ENCODE measurements at places on chromosomes 13 and 19.

- DNase-seq = no peak
Measured at GRCh38 chr19:51341976-51342580, at the start of gene VSIG10L. TSS of gene VSIG10L (minus strand) at chr19:51342139. CDS start at chr19:51342124, 15 bp downstream.

DNA sequence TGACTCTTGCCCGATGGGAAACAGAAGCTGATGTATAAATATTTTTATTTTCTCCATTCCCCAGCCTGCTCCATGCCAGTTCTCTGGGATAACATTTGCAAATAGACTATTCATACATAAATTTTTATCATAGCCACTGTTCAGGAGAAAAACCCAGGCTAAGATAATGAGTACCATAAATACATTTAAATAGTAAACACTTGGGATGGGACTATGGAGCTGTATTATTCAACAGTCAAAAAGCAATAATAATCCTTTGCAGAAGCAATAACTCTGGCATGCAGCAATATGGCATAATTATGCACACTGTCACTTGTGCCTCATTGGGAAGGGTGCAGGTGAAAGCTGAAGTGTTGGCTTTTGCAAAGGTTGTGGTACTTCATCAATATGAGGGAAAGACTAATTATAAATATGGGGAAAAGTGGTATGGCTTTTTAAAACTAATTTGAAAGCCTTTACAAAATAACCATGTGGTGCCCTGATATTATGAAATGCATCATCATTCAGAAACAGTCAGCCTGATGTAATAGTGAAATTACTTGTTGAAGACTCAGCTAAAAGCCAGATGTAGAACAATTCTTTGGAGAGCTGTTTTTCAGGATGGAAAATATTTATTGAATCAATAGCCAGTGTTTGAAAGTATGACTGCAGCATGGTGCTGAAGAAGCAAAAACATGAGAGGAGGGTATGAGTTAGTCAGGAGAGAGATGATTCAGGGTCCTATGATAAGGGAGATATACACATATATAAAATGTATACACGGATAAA lies 2476.7 kb downstream of the PCDH9 start:
- DNase-seq = no peak

DNA sequence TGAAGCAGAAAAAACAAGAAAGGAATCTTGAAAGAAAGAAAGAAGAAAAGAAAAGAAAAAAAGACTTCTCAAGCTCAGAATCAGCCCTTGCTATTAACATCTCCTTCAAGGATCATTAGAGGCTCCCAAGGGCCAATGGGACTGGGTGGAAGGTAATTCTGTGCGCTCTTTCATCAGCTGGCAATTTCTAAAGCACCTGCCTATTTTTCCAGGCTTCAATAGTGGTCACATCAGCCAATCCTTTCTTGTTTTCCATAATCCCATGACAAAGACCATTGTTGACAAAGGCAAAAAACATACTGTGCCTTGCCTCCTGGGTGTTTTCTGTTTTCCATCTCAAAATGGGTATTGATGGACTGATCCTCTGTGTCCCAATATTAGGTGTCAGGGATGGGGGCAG lies 88.2 kb upstream of the TSC22D1 start:
- no peak for DNase-seq

GRCh38 chr13:110005563-110005962 lies 219.2 kb upstream of the IRS2 start:
- DNase-seq = no peak

GRCh38 chr19:7924651-7925170 lies 1.2 kb downstream of the CTXN1 start:
- no peak for DNase-seq

DNA sequence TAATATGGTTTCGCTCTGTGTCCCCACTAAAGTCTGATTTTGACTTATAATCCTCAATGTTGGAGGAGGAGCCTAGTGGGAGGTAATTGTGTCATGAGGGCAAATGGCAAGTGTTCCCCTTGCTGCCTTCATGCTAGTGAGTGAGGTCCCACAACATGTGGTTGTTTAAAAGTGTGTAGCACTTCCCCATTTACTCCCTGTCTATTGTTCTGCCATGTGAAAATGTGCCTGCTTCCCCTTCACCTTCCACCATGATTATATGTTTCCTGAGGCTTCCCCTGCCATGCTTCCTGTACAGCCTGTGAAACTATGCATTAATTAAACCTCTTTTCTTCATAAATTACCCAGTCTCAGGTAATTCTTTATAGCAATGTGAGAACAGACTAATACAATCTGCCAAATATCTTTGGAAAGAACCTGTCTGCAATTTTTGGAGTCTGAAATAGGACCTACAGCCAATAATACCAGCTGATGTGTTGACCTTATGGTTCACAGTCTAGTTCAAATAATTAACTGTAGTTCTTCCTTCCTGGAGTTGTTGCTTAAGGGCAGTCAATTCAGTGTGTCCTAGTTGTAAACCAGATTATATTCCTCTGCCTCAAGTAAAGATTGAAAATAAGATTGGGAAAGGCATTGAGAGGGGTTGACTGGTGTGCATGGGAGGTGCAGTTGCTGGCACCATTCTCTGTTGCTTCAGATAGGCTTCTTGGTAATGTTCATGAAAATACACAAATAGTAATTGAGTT lies 1442.9 kb downstream of the SLITRK1 start:
- DNase-seq = no peak

GRCh38 chr13:30154931-30155330 lies 152.4 kb downstream of the KATNAL1 start:
- DNase-seq = no peak

DNA sequence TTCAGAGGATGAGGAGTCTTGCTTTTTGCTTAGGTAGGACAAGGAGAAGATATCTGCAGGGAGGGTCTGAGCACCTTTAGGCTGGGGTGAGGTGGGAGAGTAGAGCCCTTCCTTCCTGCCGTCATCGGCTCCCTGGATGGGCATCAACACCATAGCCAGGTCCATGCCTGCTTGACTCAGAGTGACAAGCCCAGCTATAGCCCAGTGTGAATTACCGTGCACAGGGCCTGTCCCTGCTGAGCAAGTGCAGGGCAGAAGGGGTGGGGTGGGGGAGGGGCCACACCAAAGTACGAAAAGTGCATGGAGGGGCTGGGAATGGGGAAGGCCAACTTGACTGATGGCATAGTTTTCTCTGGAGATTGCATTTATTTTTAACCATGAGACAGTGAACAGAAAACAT lies 30.3 kb upstream of the RNF113B start:
- no peak for DNase-seq

GRCh38 chr19:15113245-15114152 lies 6.3 kb downstream of the SYDE1 start:
- DNase-seq = no peak

GRCh38 chr19:43505186-43505456 lies 575 bp upstream of the PHLDB3 start:
- no peak for DNase-seq

GRCh38 chr13:34201050-34201913 lies 383.3 kb downstream of the RFC3 start:
- no peak for DNase-seq

GRCh38 chr19:45613926-45614725 lies 12.1 kb upstream of the GPR4 start:
- DNase-seq = no peak

- DNase-seq = no peak
Measured at GRCh38 chr13:50979187-50979586, 69.6 kb downstream of the RNASEH2B start.

DNA sequence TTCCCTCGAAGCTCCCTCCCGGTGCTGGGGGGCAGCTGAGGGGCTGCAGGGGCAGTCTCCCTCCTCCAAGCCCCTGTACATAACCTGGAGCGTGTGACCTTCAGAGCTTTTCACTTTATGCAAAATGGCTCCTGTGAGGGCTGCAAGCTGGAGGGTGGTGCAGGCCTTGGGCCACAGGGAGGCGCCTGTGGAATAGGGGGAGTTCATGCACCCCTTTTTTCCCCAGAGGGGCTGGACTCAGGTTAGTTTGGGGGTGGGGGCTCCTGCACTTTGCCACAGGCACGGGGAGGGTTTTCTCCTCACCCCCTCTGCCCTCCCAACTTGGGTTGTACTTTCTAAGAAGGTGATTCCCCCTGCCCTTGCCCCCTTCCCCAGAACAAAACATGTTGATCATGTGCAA lies 6.6 kb upstream of the PRR19 start:
- DNase-seq = no peak

GRCh38 chr13:30027569-30028455 lies 177.4 kb upstream of the UBL3 start:
- DNase-seq = no peak

DNA sequence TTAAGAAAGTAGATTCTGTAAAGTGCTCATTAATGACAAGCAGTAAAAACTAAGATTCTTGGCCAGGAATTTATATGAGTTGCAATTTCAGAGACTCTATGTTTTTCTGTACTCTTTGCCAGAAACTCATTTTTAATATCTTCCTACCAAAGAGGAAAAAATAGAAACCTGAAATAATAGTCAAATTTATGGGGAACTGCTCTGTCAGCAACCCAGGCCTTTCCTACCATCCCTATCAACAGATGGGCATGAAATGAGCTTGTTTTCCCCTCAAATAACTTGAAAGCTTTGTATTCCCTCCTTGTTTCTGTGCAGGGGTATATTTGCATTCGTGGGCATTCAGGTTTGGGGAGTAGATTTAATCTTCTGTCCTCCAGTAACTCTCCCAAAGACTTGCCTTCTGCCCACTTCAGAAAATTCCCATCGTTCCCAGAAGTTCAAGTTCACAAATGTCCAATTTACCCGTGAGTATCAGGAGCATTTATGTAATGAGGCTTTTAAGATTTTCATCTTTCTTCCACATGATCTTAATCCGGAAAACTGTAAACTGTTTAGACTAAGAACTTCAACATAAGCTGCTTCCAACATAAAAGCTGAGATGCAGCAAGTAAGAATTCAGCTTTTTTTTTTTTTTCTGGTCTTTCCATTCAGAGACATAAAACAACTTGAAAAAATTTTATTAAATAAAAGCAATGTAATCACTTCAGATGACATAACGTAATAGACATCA lies 363.1 kb downstream of the EFNB2 start:
- no peak for DNase-seq

DNA sequence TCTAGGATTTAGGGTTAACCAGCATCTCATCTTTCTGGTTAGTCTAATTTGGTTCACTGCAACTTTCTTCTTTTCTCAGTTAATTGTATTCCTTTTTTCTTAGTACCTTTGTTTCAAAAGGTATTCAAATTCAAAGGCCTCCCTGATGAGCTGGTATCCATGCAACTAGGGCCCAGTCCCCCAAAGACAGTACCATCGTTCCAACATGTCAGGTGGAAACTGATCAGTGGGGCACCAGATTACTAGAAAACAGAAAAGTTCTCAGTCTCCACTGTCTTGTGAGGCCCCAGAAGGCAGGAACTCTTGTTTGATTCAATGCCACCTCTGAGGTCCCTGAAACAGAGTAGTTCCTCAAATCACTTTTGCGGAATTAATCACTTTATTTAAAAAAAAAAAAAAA lies 303.2 kb upstream of the NBEA start:
- no peak for DNase-seq

DNA sequence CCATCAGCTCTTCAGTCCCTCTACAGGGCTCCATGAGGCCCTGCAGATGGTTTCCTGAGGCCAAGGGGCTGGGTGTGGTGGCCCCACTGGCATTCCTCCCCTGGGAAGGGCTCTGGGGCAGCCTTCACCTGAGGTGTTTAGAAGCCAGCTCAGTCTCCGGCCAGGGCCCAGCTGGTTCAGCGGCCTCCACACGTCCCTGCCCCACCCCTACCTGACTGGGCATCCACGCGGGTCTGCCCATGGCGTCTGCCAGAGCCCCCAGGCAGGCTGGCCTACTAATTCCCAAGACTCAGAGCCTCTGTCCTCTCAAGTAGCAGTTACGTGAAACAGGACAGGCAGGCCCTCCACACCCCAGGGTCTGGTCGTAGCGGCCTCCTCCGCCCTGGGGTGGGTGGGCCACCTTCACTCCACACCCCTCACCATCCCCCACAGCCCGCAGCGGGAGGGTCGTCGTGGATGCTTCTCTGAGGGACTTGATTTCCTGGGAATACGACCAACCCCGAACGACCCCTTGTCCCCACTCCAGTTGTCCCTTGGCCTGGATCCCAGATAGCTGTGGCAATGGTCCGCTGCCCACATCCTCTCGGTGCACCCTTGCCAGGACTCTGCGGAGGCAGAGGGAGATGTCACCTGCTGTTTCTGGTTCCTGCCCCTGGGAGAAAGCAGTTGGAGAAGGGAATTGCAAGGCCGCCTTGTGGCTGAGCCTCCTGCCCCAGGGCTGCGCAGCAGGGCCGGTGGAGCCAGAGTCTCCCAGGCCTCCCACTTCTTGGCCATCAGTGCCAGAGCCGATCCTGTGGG lies 24.3 kb downstream of the CAPN12 start:
- no peak for DNase-seq

- no peak for DNase-seq
Measured at GRCh38 chr13:49419276-49419675, 24.6 kb downstream of the CAB39L start.

GRCh38 chr19:38945562-38946228 lies 15.0 kb downstream of the MRPS12 start:
- DNase-seq = no peak

DNA sequence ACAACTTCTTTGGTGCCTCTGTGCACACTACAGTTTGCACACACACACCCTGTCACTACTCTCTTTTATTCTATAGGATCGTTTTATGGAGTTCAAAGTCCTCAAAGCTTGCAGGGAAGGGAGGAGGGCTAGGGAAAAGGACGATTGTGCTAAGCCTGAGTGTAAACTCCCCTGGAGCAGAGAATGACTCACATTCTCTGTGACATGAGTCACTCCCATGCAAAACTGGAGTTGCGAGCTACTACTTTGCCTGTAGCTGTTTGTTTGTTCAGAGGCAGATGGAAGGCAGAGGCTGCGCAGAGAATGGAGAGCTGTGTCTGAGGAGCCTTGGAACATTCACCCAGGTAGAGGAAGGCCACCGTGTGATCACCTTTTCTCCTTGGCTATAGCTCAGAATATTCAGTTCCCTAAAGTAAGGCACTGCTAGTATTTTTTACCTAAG lies 80.5 kb upstream of the MBNL2 start:
- peak; percentile 55 for DNase-seq

- no peak for DNase-seq
Measured at GRCh38 chr19:13909430-13909829, 3.4 kb downstream of the CC2D1A start.

- peak; percentile 83 for DNase-seq
Measured at GRCh38 chr13:38763446-38764381, 76.8 kb downstream of the FREM2 start.

DNA sequence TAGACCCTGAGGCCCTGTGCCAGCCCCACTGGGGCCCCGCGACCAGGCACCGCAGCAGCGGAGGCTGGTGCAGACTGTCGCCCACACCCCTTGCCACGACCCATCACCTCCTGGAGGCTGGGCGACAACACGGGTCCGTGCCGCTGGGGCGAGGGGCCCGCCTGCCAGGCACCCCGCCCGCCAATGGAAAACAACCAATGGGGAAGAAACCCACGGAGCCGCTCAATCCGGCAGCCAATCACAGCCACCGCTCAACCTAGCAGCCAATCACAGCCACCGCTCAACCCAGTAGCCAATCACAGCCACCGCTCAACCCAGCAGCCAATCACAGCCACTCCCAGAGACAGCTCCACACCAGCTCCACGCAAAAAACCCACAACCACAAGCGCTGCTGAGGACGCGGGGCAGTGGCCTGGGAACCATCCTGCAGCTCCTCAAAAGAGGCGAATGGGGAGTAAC lies 29.7 kb downstream of the GPX4 start:
- DNase-seq = no peak
